Colonic mucosa (tissue), 4 donors: ENCODE measurements at places on chromosomes 4 and X. TPM values are rescaled to one million over a fixed set of nuclear protein-coding genes. Genes with fewer than 3 reads are reported as not detected.

- H3K27me3 ChIP-seq, result no peaks in the 10 kb centered on the region
- no peak overlapping the region for H3K27ac ChIP-seq
- H3K4me1 ChIP-seq, result peaks cover 3% of the 10 kb centered on the region
- no peak overlapping the region for H3K4me3 ChIP-seq
Observed at GRCh38 chr4:94567811-94568210, 116.1 kb downstream of the PDLIM5 start.

DNA sequence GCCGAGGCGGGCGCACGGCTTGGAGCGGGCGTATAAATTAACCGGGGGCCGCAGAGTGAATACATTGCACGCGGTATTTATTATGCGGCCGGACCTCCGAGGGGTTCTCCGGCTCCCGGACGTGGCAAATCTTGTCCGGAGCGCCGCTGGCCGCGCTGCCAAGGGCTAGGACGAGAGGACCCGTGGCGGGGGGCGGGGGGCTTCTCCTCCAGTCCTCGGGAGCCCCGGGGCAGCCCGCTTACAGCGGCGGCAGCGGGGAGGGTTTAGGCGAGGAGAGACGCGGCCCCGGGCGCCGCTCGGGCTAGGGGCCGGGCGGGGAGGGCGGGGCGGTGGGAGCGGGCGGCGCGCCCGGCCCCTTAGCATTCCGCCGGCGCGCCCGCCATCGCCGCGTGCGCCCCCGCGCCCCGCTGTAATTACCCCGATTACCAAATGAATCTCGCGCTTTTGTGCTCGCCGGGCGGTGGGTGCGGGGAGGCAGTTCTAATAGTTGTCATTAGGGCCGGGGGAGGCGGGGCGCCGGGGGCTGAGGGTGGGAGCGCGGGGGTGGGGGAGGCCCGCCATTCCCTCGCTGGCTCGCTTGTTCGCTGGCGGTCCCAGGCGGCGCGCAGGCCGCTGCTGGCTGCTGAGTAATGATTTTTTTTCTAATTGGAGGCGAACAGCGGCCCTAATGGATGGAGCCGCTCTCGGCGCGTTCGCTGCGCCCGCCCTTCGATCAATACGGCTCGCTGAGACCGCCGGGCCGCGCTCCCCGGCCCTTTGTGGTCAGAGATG is 276.6 kb downstream of the BCOR start:
- peaks cover 21% of the 10 kb centered on the region for H3K27me3 ChIP-seq
- H3K36me3 ChIP-seq, result no peaks in the 10 kb centered on the region
- H3K27ac ChIP-seq, result no peak overlapping the region
- no peaks in the 10 kb centered on the region for H3K4me1 ChIP-seq

DNA sequence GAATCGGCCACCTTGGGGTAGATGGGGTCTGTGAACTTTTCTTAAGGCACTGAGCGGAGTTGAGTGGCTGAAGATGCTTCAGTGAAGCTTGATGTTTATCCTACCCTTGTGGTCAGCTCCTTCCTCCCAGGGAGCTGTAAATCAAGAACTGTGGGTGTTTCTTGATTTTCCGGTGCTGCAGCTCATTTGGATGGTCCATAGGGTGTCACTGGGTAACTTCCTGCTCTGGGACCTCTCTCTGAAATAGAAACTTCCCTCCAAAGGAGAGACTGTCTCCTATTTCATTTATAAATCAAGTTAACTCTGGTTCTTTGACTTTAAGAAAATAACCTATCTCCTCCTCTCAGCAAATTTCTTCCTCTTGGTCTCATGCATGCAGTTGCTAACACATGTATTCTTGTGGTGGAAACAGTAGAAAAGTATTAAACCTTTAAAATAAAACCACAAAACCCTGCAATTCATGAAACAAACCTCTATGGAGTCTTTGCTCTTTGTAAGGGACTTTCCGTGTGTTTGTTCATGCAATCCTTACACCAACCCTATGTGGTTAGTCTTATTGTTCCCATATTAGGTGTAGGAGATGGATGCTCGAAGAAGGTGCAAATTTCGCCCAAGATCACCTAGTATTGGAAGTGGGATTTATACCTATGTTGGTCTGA is 110.3 kb downstream of the SHROOM3 start:
- no peak overlapping the region for H3K4me3 ChIP-seq
- H3K27ac ChIP-seq, result no peak overlapping the region
- H3K36me3 ChIP-seq, result no peaks in the 10 kb centered on the region
- no peak for DNase-seq
- H3K4me1 ChIP-seq, result no peaks in the 10 kb centered on the region

DNA sequence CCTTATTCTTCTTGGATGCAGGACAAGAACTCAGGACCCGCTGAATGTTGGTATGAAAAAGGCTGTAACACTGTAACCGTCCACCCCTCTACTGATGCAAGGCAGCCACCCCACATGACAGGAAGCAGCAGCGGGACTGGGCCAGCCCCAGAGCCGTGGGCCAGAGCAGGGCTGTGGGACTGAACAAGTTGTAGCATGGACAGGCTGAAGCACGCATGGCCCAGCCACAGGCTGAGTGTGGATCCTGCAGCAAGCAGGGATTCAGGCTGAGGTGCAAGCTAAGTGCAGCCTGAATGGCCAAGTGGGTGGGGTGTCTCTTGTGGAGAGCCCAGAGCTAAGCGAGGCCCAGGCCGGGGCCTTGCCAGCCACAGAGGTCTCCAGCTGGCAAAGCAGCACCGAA is 632.2 kb downstream of the SPOCK3 start:
- H3K27me3 ChIP-seq, result no peaks in the 10 kb centered on the region
- no peak overlapping the region for H3K27ac ChIP-seq

DNA sequence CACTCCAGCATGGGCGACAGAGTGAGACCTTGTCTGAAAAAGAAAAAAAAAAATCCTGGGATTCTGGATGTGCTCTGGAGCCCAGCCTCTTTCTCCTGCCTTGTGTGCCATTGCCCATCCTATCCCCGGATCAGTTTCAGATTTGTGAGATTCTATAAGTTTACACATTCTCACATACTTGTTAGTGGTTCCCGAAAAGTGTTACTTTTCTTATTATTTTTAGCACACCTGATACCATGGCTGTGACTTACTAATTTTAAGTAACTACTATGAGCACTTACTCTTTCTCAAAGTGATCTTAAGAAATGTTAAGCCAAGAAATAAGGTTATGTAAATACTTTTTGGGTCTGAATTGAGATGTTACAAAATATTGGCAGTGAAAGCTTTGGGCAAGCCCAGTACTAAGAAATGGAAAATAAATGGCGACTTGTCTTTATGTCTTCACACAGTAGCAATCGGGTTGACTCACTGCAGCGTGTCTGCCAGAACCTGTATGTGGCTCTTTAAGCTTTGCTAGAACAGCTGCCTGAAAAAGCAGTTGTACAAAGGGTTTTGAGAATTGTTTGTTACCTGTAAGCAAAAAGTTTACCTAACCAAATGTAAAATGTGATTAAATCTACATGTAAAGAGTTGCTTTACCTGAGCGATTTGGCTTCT is 118.7 kb downstream of the KLHL8 start:
- no peaks in the 10 kb centered on the region for H3K36me3 ChIP-seq
- H3K4me1 ChIP-seq, result peaks cover 8% of the 10 kb centered on the region
- no peak overlapping the region for H3K27ac ChIP-seq
- DNase-seq, result no peak
- no peak overlapping the region for H3K4me3 ChIP-seq

DNA sequence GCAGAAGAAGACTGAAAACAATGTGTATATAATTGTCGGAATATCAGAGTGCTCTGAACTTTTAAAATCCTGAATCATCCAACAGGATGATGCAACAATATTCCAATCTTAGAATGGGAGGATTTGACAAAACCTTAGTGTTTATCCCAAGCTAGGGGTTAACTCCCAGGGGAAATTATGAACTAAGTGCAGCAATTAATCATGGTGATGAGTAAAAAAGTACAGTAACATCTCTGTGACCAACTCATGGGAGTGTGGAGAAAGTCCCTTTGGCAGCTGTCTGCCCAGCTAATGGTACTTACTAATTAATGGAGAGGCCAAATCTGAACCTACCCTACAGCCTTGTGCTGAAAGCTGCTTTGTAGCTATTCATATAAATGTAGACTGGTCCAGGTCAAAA is 257.6 kb upstream of the DDX53 start:
- no peaks in the 10 kb centered on the region for H3K36me3 ChIP-seq
- DNase-seq, result no peak
- no peak overlapping the region for H3K27ac ChIP-seq
- H3K4me1 ChIP-seq, result no peaks in the 10 kb centered on the region
- no peak overlapping the region for H3K4me3 ChIP-seq

GRCh38 chrX:120749141-120749846 is 119.4 kb upstream of the C1GALT1C1 start:
- no peak overlapping the region for H3K27ac ChIP-seq
- no peaks in the 10 kb centered on the region for H3K36me3 ChIP-seq
- no peaks in the 10 kb centered on the region for H3K4me1 ChIP-seq
- no peak for DNase-seq
- no peak overlapping the region for H3K4me3 ChIP-seq

DNA sequence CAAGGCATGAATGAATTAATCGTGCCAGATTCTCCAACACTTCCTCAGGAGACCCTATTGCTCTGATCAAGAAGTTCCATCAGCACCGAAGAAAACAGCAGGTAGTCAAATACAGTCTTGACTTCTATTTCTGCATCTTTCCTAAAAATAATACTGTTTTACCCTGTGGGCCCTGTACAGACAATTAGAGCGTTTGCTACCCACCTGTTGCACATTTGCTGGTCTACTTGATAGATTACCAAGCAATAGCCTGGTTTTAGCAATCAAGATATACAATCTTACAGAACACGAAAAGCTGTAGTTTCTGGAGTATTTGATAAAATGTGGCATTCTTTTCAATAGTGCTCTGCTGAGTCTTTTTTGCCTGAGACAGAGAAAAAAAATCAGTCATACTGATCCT is 12.3 kb downstream of the GPR174 start:
- H3K4me1 ChIP-seq, result no peaks in the 10 kb centered on the region
- H3K36me3 ChIP-seq, result no peaks in the 10 kb centered on the region
- no peaks in the 10 kb centered on the region for H3K27me3 ChIP-seq
- no peak overlapping the region for H3K4me3 ChIP-seq
- no peak overlapping the region for H3K27ac ChIP-seq

GRCh38 chrX:6053141-6053540 is 175.5 kb downstream of the NLGN4X start:
- H3K4me1 ChIP-seq, result no peaks in the 10 kb centered on the region
- DNase-seq, result no peak
- no peak overlapping the region for H3K4me3 ChIP-seq
- H3K27ac ChIP-seq, result no peak overlapping the region
- H3K36me3 ChIP-seq, result no peaks in the 10 kb centered on the region

- no peak for DNase-seq
- no peak overlapping the region for H3K4me3 ChIP-seq
- H3K36me3 ChIP-seq, result no peaks in the 10 kb centered on the region
- H3K27me3 ChIP-seq, result no peaks in the 10 kb centered on the region
Observed at GRCh38 chr4:69753686-69754085, 6.7 kb downstream of the SULT1B1 start.

DNA sequence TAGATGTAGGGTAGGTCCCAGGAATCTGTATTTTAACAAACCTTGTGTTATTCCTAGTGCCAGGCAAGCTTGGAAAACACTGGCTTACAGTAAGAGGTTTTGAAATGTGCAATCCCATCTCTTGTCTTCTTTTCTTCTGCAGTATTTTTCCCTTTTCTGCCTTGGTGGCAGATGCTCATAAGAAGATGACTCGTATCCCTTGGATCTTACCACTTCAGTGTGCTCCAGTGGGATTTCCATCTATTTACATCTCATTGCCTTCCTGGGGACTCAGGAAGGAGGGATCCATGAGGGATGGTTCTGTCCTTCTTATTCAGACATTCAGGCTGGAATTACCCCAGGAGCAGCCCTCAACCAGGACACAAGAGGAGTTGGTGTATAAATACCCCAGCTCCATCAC is 136.6 kb downstream of the NHS start:
- no peak overlapping the region for H3K27ac ChIP-seq
- no peaks in the 10 kb centered on the region for H3K4me1 ChIP-seq
- H3K4me3 ChIP-seq, result no peak overlapping the region
- H3K27me3 ChIP-seq, result no peaks in the 10 kb centered on the region
- no peak for DNase-seq

DNA sequence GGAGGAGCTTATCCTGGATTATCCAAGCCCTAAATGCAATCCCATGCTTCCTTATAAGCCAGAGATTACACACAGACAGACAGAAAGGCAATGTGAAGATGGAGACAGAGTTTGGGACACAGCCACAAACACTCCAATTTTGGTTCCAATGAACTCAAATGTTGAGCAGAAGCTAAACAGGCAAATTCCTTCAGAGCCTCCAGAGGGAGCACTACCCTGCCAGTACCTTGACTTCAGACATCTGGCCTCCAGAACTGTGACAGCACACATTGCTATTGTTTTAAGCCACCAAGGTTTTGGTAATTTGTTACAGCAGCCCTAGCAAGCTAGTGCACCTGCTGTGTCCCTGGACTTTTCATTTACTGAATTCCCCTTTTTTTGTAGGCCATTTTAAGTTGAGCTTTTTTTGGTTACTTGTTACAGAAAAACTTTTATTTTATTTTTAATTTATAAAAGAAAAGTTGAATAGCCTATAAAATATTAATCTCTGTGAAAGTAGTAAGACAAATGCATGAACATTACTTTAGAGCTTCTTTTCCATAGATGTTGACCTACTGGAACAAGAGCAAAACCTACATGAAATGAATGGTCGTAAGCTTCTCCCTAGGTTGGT is 33.4 kb upstream of the SRD5A3 start:
- no peak overlapping the region for H3K27ac ChIP-seq
- H3K36me3 ChIP-seq, result no peaks in the 10 kb centered on the region
- no peaks in the 10 kb centered on the region for H3K27me3 ChIP-seq
- H3K4me3 ChIP-seq, result no peak overlapping the region

DNA sequence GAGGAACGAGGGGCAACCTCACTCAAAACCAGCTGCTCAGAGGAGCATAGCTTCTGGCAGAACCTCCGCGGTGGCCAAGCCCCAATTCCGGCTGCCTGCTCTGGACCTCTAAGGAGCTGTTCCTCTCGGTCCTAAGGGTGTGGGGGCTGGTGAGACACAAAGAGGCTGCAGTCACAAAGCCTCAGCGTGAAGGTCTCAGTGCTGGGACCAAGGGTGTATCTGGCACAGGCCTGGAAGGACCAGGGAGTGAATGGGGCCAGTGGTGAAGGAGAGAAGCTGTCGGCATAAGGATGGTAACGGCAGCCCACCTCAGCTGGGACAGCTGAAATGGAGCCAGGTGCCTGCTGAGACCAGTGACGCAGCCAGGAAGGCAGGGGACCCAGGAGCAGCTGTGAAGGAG is 5.3 kb downstream of the PDE6B start:
- H3K4me1 ChIP-seq, result no peaks in the 10 kb centered on the region
- no peak overlapping the region for H3K27ac ChIP-seq
- no peaks in the 10 kb centered on the region for H3K36me3 ChIP-seq
- no peak overlapping the region for H3K4me3 ChIP-seq
- DNase-seq, result no peak
- no peaks in the 10 kb centered on the region for H3K27me3 ChIP-seq

DNA sequence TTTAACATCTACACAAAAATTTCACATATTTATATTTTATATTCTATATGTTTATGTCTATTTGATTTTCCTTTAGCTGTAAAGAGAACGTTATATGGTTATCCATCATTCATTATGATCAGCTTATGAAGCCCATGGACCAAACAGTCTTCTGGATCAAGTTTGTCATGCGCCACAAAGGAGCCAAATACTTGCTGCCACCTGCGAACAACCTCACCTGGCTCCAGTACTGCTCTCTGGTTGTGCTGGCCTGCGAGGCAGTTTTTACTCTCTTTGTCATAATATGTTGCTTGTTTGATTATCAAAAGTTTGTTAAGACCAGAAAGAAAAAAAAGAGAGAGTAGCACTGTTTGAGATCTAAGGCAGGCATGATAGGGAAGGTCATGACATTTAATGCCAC is 38.2 kb downstream of the UGT2B7 start:
- H3K27ac ChIP-seq, result no peak overlapping the region
- no peaks in the 10 kb centered on the region for H3K36me3 ChIP-seq
- no peaks in the 10 kb centered on the region for H3K4me1 ChIP-seq
- no peak overlapping the region for H3K4me3 ChIP-seq
- DNase-seq, result no peak

Gene XKRX
- total RNA-seq, result 1.0 TPM

Gene GLRA2
- total RNA-seq, result 0.35 TPM

Gene NLGN3
- 0.67 TPM for total RNA-seq
